Activated CD4-positive, alpha-beta T cell treated with anti-CD3 and anti-CD28 coated beads, Interleukin-2, amount 10 ng/mL, durations not matched to agents 7 days and 5 days (primary cell): ENCODE measurements at places on chromosomes 1 and 21.
A peak's percentile ranks its signal among the peaks of the same experiment; 100 is the strongest.

DNA sequence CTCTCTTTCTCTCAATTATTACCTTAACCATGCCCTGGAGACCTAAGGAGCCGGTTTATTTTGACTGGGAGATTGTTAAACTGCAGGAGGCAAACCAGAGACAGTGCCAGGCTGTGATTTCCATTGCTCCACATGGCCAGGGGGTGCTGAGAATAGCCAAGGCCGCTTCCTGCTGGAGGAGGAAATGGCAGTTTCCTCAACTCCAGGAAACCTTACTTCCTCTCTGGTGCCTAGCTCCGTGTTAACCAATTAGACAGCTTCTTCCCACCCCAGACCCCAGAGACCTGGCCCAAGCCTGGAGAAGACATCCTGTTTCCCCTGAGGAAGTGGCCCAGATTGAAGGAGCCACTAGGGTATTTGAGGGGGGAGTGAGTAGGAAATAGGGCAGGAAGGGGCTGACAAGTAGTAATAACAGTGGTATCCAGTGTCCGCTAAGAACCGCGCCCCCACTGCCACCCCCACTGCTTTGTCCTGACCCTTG, 161.2 kb downstream of the PLPP3 start:
- DNase-seq: no peak

DNA sequence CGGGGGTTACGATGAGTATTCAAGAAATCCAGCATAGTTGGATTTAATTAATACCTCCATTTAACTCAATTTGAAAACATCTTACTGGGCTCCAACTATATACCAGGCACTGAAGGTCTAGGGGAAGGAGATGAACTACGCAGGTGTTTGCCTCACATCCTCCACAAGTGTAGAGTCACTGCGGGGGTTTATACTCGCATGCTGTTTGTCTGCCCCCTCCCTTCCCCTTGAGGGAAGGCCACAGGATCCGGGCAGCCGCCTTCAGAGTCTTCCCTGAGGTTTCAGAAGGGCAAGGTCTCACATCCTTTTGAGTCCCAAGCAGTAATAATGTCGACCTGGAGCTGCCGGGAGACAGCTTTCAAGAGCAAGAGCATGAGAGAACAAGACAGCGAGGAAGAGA, 142.4 kb upstream of the GALNT2 start:
- DNase-seq: no peak

DNA sequence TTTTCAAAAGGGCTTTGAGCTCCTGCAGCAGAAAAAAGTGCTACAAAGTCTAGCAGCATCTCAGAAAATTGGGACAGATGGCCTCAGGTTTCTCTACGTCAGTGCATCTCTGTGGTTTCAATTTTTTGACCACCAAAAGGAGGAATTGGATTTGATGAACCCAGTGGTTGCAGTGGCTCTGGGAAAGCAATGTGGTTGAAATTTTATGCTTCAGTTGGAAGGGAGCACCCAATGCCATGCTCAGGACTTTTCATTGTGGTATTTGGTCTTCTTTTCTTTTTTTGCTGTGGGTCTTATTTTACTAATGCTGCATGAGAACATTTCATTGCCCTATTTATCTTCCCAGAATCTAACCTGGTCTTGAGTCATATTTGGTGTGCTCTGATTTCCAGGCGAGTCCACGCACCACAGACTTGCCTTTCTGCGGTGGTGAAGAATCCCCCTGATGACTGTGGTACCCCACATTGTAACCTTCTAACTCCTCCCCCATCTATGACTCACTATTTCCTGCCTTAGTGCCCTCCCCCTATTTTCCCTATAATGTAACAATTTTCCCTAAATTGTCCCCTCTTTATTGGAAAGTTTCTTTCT, 56.7 kb downstream of the S1PR1 start:
- peak; percentile 36 for DNase-seq

DNA sequence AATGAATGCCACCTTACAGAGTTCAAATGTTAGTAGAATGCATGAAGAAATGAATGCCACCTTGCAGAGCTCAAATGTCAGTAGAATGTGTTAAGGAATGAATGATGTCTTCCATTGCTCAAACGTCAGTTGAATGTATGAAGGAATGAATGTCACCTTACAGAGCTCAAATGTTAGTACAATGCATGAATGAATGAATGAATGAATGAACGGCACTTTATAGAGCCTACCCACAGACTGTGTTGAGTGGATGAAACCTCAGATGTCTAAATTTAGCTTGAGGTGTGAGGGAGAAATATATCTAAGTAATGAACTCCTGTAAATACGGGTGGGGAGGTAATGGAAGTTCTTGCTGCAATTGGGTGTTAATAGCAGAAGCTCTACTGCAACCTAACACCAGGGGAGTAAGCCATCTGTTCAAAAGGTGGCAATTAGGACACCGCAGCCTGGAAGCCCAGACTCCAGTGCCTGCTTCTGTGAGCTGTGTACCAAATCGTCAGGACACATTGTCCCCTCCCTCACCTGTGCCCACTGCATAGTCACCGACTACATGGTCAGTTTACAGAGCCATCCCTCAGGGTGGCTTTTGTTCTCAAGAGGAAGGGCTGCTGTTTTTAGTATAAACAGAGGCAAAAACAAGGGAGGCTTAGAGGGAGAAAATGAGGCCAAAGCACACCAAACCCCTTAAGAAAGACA, 26.7 kb downstream of the SUSD4 start:
- no peak for DNase-seq

DNA sequence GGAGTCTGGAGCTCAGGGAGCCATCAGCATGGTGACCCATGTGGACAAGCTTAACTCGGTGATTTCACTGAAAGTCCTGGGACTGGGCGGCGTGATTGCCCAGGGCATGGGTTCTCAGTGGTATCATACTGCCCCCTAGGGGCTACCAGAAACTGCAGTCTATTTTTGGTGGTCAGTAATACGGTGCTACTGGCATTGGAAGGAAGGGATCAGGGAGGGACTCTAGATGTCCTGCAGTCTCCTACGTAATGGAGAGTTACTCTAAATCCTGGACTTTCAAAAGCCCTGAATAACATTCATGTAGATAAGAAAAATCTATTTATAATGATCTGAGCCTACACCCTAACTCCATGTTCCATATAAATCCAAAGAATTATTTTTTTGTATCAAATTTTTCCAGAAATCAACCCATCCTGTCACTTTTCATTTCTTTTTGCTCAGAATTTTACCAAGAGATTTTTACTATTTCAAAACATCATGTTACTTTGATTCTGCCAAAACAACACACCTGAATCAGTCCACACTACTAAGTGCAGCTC, 37.3 kb downstream of the PABPC4 start:
- DNase-seq: peak; percentile 56
